Lung microvascular endothelial cell (primary cell): ENCODE measurements at places on chromosomes 4 and X. TPM values are rescaled to one million over a fixed set of nuclear protein-coding genes. Genes with fewer than 3 reads are reported as not detected.

The CCNB3 gene
- 0.22 and 0.40 TPM in 2 replicates for total RNA-seq

- no peak for DNase-seq
These were observed 165.1 kb downstream of the GPAT3 start for GRCh38 chr4:83701041-83701440.

The SFRP2 gene
- not detected in 2 replicates for total RNA-seq

GRCh38 chr4:81065446-81065845 lies 34.9 kb downstream of the BMP3 start:
- no peak for DNase-seq

- no peak for DNase-seq
These were observed 463.0 kb upstream of the CPEB2 start for GRCh38 chr4:14539246-14539645.

DNA sequence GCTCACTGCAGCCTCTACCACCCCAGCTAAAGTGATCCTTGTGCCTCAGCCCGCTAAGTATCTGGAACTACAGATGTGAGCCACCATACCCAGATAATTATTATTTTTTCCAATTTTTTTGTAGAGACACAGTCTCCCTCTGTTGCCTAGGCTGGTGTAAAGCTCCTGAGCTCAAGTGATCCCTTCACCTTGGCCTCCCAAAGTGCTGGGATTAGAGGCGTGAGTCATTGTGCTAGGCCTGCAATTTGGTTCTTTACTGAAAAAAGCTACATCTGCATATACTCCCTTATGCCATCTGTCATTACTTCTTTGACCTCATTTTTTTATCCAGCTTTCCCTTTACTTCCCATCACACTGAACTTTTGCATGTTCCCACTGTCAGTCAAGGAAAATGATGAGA lies 2012.4 kb upstream of the IGFBP7 start:
- DNase-seq: no peak

DNA sequence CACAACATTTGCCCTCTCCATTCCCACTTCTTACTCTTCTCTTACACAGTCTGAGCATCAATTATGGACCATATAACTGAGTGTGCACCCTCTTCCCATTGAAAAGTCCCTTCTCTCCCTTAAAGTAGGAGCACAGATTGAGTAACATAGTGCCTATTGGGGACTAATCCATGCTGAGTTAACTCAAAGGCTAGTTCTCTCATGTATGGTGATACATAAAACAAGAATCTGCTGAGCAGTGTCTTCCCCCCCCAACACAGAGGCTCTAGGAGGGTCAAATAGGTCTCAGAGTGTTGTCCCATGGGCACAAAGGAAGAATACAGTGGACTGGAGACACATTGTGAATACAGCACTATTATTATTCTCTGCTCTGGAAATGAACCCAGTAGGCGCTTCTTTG lies 274.6 kb upstream of the BOD1L1 start:
- no peak for DNase-seq

- no peak for DNase-seq
These were observed 28.0 kb downstream of the ZNF185 start for GRCh38 chrX:152925835-152926234.

GRCh38 chr4:94882756-94883155 lies 125.0 kb downstream of the BMPR1B start:
- no peak for DNase-seq
